ENCODE measurements at places on chromosomes 4 and X.

DNA sequence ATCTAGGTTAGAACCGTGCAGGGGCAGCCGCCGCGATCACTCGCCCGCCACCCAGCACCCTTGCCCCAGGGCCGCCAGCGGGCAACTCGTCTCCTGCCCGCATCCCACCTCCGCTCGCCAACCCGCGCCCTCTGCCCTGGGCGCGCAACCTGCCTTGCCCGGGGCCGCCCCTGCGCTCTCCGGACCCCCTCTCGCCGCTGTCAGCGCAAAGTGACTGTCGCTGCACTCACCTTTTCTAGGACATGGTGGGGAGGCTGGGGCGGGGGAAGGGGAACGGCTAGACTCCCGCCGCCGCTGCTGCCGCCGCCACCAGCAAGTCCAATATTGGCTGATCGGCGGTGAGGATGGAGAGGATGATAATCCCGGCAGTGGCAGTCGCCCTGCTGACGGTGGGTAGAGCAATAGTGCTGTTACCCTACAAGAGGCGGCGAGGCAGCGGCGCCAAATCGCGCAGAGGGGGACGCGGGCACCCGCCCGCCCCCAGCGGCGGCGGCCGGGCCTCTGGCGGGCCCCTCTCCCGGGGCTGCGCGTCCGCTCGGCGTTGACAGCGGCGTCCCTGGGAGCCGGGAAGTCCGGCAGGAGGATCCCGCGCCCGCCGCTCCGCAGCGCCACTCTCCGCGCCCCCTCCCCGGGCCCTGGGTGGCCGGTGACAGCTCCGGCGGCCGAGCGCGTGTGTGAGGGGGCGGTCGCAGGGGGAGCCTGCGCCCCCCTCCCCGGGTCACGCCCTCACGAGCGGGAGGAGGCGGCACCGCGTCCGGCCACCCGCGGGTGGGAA, 2.3 kb upstream of the NR3C2 start:
- peak; percentile 10 for DNase-seq

- DNase-seq: no peak
Measured at GRCh38 chrX:9211269-9211668, 177.3 kb upstream of the FAM9B start.

- DNase-seq: no peak
Measured at GRCh38 chrX:21756785-21757529, 959 bp downstream of the SMPX start.

DNA sequence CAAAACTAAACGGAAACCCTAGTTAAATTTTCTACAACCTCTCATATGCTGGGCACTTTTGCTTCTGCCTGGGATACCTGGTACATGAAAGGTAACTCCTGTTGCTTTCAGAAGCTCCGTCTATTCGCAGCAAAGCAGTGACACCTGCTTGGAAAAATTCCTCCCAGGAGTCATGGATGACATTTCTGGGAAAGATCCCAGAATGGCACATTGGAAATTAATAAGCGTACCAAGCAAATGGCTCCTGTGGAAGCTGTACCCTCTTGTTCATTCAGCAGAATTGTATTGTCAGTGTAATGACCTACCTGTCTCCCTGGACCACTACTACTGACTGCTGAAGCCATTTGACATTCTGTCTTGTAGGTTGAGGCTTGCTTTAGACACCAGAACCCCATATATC, 349.7 kb upstream of the NOCT start:
- no peak for DNase-seq

DNA sequence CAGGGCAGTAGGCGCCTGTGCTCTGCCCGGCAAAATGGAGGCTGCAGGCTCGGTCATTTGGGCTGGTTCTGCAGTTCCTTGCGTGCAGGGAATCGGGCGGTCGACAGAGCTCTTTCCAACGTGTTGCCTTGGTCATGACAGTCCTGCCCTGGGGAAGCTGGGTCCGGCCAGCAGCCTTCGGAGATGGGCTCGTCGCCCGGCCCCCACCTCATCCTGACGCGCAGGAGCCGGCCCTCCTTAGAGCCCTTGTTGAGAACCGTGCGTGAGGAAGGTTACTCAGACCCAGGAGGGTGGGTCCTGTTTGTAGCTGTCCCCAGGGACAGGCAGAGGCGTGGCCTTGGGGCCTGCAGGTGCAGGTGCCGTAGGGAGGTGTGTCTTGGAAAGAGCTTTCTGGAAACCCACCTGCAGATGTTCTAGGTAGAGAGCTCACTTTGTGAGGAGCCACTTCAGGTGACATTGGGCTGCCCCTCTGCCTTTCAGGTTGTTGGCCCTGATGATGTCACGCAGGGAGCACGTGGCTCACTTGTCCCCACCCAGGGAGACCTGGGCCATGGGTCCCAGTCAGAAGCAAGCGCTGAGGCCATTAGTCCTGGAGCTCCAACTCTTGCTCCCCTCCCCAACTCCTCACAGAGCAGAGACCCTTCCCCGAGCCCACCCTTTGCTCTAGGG, 15.2 kb upstream of the HGFAC start:
- no peak for DNase-seq

DNA sequence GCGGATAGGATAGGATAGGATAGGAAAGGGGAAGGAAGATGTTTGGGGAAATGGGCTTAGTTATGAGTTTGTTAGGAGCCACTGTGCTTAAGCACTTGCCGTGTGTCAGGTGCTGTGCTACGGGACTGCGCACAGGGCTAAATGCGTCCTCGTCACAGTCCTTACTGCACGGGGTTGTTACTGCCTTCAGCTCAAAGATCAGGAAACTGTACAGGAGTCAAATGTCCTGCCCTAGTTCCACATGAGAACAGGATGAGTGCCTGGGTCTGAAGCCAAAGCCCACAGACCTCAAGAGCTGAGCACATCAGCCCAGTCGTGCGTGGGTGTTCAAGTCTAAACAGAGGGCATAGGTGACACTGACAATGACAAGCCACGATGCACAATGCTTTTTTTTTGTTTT, 15.0 kb downstream of the ACSL1 start:
- DNase-seq: no peak

DNA sequence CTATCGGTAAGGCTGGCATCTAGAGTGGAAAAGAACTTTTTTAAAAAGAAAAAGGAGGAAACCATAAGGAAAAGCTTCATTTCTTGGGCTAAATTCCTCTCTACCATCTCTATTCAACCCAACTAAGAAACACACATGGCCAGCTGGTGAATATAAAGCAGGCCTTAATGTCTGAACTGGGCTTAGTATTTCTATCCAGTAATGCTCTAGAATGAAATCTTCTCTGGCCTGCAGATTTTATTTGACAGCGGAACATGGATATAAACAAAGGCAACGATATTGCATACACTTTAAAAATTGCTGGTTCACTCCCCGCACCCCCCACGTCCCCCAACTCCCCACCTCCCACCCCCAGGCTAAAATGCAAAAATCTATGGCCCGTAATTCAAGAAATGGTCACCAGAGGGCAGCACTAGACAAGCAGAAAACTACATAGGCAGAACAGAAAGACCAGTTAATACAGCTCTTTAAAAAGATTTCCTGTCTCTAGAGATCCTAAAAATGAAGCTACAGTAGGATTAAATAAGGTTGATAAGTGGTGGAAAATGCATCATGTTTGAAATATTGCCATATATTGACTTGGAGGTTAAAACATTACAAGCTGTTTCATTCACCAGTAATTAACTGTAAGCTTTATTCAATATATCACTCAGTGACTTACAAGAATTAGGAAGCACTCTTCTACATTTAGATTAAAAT, 155.2 kb upstream of the GALNT7 start:
- DNase-seq: peak; percentile 45

GRCh38 chrX:78011846-78012245, 42.4 kb upstream of the PGAM4 start:
- DNase-seq: peak; percentile 11

- peak; percentile 83 for DNase-seq
Measured at GRCh38 chrX:68929332-68930150, 100.7 kb downstream of the EFNB1 start.

GRCh38 chr4:81648576-81649275, 177.0 kb upstream of the RASGEF1B start:
- no peak for DNase-seq

- peak; percentile 37 for DNase-seq
Measured at GRCh38 chr4:54063737-54064316, 578 bp downstream of the CHIC2 start.

DNA sequence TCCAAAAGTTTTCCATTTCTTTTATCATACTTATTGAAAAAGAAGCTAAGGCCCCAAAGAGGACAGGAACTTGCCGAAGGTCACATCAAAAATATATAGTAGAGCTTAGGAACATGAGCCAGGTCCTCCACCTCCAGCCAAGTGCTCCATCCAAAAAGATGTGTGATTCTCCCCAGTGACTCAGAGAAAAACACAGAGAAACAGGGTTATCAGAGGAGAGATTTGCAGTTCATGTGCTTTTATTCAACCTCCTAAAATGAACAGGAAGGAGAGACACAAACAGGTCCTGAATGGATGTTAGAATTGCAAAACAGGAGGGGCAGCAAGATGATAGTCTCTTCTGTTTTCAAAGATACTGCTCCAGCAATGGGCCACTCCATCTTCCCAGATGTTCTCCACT, 19.6 kb upstream of the FGF16 start:
- DNase-seq: peak; percentile 37

- DNase-seq: no peak
Measured at GRCh38 chr4:10958226-10958856, 273.8 kb upstream of the CLNK start.

GRCh38 chr4:169885893-169886292, 128.1 kb upstream of the HPF1 start:
- no peak for DNase-seq

GRCh38 chr4:2366252-2367192, 51.9 kb downstream of the ZFYVE28 start:
- DNase-seq: no peak

- DNase-seq: no peak
Measured at GRCh38 chr4:82687531-82687930, 111.1 kb downstream of the SCD5 start.

DNA sequence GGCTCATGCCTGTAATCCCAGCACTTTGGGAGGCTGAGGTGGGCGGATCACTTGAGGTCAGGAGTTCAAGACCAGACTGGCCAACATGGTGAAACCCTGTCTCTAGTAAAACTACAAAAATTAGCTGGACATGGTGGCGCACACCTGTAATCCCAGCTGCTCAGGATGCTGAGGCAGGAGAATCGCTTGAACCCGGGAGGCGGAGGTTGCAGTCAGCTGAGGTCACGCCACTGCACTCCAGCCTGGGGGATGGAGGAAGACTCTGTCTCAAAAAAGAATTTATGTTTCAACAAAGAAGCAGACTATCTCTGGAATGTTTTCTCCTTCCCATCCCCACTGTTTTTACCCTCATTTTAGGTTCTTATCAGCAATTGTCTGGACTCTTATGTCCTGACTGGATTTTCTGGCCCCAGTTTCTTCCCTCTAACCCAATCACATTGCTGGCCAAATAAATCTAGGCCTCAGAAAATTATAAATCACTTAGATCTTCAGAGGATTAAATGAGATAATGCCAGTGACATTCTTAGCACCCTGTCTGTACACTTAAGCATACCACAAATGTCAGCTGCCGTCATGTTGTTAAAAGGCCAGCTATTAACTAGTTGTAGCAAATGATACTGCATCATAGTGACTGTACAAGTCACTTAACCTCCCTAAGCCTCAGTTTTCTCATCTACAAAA, 44.9 kb upstream of the PRSS48 start:
- DNase-seq: peak; percentile 45

DNA sequence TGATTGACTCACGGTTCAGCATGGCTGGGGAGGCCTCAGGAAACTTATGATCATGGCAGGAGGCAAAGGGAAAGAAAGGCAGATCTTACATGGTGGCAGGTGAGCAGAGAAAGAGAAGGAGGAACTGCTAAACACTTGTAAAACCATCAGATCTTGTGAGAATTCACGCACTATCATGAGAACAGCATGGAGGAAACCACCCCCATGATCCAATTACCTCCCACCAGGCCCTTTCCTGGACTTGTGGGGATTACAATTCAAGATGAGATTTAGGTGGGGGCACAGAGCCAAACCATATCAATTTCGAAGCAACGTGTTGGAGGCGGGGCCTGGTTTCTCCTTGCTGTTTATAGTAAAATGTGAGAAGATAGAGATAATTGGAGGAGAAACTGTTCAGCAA, 167.4 kb downstream of the GABRB1 start:
- DNase-seq: no peak

GRCh38 chrX:16199343-16199742, 32.1 kb downstream of the MAGEB17 start:
- DNase-seq: no peak

DNA sequence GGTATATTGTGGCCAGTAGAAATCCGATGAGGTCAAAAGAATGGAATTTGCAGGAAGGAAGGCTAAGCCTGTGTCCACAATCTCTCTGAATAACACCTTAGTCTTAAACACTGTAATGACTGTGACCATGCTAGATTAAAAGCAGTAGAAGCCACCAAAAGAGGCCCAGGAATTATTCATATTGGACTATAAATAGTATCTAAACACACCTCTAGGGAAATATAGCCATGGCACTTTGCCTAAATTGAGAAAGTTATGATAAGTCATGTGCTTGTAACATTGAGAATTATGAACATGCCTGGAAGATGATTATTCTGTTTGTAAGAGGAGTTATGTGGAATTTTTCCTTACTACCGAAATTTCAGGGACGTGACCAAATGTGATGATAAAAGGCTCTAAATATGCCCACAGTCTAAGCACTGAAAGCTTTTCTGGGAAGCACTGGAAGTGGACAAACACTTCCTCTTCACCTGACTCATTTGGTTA, 298.5 kb downstream of the KCTD8 start:
- DNase-seq: peak; percentile 34

- no peak for DNase-seq
Measured at GRCh38 chr4:143344041-143344440, 7.4 kb downstream of the GAB1 start.

GRCh38 chr4:78565971-78566372, 14.4 kb downstream of the ANXA3 start:
- DNase-seq: peak; percentile 69

DNA sequence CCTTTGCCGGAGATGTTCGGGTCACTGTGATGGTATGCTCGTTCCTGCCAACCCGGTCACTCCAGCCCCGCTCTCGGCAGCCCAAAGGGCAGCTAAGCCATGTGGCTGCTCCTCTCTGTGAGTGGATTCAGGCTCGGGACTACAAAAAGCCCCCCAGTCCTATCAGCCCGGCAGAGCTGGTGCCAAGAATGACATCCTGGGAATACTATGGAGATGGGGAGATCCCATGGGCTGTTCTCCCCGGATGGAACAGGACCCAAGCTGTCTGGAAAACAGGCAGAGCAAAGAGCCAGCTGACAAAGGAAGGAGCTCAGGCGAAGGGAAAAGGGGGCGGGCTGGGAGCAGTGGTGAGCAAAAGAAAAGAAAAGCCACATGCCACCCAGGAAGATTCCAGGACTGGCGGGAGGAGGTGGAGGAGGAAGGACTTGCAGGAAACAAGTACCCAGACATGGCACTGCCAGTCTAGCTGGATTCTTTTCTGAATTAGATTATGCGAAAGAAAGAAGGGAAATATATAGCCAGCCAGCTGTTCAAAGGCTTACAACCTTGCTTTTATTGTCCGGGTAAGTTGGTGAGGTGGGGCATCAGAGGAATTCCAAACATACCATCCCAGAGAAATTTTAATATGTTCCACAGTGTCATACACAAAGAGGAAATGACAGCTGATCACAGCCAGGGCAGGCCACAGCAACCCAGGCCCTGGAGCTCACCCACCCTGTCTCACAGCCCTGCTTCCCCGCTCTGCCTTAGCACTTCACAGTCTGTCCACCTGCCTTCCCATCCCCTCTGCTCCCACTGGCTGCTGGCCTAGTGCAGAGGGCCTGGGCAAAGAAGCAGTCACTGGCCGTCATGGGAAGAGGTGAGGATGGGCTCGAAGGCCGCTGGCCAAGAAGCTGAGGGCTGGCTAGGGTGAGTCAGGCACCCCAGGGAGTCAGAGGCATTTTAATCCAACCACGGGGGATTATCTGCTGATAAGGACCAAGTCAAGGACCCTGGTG, 3.4 kb downstream of the NDP start:
- peak; percentile 83 for DNase-seq
